ENCODE measurements at places on chromosomes 5 and 9.

GRCh38 chr9:94860678-94861588 lies 134.4 kb downstream of the AOPEP start:
- peak; percentile 84 for DNase-seq

- no peak for DNase-seq
Observed at GRCh38 chr5:51382521-51383130, 622 bp upstream of the ISL1 start.

GRCh38 chr9:116002624-116003023 lies 151.0 kb upstream of the PAPPA start:
- DNase-seq, result no peak

- no peak for DNase-seq
Observed at GRCh38 chr5:7714119-7714518, 136.8 kb downstream of the CFAP90 start.

DNA sequence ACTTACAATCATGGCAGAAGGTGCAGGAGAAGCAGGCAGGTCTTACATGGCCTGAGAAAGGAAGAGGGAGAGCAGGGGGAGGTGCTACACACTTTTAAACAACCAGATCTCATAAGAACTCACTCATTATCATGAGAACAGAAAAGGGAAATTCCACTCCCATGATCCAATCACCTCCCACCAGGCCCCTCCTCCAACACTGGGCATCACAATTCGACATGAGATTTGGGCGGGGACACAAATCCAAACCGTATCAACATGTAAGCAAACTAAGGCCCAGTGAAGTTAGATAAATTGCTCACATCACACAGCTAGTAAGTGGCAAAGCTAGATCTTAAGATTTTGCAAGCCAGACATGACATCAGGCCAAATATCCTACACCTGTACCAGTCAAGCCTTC lies 48.3 kb upstream of the RIC1 start:
- DNase-seq, result no peak

DNA sequence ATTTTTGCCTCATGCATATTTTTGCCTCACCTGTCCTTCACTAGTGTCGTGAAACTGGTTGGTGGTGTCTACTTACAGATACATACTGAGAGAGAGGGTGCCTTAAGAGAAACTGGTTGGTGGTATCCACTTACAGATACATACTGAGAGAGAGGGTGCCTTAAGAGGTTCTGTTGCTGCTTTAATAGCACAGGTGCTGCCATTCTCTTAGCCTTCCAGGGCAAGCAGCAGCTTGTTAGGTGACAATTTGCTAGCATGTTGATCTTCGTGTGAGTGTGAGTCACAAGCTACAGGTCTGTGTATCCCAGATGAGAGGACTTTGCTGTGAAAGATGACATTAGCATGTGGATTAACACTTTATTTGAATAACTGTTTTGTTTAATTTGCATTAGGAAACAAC lies 1.4 kb downstream of the PTTG1 start:
- DNase-seq, result no peak

All from activated effector memory CD4-positive, alpha-beta T cell treated with anti-CD3 and anti-CD28 coated beads, Interleukin-2, amount 50 U/mL, for 16 hours (primary cell).